ENCODE measurements at places on chromosomes 12 and 14.

DNA sequence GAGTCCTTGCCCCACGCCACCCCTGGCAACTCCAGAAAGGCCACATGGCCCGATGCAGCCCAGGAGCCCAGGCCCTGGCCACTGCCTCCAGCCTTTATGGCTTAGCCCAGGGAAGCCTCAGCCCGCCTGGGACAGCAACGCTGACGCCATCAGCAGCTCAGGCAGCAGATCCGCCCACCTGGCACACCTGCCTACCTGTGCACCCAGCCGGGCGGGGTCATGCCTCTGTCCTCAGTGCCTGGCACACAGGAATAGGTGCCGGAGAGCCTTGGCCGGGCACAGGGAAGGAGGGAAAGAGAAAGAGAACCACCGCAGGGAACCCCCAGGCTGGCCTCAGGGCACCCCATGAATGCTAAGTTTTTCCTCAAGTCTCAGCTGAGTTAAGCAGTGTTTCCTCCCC is 21.1 kb downstream of the BEGAIN start:
- DNase-seq = no peak

DNA sequence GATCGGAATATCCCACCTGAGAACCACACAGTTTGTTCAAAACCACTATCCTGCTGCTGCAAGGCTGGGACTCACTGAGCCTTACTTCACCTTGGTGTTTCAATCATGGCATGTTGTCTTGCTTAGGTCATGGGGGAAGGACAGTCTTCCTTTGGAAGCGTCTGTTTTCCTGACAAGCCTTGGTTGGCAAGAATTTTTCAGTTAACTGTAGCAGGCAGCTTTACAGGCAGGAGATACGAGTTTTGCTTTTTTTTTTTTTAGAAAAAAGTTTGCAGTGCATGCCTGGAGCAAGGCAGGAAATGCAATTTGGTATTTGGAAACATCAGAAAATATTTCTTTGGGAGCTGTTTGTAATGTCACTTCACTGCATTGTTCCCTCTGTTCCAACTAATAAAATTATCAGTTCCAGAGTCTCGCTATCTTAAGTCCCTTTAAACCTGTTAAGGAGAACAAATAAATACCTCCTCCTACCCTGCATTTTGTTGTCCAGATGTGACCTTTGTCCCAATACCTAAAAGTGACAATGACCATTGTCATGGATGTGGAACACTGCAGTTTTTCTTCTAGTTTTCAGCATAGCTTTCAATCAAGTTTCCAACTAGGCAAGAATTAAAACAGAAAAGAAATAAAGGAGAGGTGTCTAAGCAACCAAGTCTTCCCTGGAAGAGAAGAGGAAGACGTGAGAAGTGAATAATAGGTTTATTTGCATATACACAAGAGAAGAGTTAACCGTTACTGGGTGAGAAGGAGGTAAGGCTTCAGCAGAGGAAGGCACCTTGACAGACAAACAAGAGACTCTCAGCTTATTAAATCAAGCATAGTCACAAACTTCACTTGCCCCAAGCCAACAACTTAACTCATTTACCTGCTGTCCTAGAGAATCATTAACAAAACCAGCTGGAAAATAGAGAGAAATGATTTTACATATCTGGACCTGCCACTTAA is 71.4 kb upstream of the ACTN1 start:
- DNase-seq = no peak

DNA sequence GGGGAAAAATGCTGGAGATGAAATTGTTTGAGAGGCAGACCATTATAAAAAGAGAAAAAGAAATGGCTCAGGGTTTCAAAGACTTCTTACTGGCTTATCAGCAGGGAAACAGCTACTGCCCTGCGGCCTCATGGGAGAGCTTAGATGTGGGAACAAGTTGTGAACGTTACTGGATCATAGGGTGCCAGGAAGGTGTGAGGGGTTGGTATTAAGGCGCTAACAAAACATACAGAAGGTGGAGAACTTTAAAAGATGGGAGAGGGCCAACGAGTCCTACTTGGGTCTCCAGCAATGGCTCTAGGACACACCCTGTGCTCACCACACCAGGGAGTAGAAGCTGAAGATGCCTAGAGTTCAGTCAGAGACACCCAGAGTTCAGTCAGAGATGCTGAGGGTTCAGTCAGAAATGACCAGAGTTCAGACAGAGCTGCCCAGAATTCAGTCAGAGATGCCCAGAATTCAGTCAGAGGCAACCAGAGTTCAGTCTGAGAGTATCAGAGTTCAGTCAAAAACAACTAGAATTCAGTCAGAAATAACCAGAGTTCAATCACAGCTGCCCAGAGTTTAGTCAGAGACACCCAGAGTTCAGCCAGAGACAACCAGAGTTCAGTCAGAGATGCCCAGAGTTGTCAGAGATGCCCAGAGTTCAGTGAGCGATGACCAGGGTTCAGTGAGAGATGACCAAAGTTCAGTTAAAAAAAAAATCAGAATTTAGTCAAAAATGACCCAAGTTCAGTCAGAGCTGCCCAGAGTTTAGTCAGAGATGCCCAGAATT is 1103.6 kb downstream of the BCL11B start:
- DNase-seq = no peak

GRCh38 chr12:55720071-55720564 is at the start of gene RDH5:
RDH5 (plus strand) TSS chr12:55720393; CDS start chr12:55721185, 792 bp downstream.
- no peak for DNase-seq

DNA sequence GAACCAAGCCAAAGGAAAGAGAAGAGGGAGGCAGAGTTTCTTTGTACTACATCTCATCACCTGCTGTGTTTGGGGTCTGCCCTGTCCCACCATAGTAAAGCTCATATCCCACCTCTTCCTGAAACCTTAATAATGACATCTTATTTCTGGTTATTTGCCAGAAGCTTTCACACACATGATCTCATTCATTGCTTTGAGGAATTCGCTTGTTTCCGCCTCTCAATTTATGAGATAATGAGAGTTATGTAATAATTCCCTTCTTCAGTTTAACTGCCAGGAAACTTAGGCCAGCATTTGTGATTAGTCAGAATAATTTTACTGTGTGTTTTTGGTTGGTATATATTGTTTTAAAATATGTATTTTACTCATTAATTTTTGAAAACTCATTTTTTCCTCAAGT is 205.2 kb downstream of the CACNA1C start:
- no peak for DNase-seq

GRCh38 chr12:55845785-55846496 is 3.2 kb upstream of the MMP19 start:
- no peak for DNase-seq
